ENCODE measurements at places on chromosomes 13 and 19.

DNA sequence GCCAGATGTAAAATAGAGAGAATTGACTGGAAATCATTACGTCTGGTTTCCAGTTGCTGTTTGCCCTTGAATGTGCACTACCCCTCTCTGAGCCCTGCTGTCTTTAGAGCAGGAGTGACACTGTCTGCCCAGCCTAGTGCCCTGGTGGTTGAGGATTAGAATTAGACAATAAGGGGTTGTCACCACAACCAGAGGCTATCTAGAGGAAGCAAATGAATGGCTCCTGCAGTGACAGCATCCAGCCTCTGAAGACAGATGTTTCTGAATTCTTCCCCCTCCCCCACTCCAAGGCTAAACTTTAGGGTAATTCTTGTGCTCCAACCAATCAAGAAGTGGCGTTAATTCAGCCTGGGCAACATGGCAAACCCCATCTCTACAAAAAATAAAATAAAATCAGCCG lies 2.0 kb downstream of the RAB8A start:
- no peak for DNase-seq

DNA sequence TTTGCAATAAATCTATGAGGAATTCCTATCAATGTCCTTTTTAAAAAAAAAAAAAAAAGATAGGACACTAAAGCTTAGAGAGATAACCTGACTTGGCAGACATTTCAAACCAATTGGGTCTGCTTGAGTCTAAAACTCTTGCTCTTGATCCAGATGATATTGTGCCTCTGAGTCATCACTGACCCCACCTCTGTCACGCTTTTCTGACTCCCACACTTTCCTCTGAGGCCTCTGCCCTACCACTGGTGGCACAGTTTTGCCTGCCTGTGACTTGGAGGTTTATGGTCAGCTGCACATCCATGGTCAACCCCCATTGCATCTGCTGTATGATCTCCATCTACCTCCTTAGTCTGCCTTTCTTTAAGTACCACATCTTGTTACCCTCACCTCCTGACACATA lies 328.7 kb downstream of the SPRY2 start:
- no peak for DNase-seq

DNA sequence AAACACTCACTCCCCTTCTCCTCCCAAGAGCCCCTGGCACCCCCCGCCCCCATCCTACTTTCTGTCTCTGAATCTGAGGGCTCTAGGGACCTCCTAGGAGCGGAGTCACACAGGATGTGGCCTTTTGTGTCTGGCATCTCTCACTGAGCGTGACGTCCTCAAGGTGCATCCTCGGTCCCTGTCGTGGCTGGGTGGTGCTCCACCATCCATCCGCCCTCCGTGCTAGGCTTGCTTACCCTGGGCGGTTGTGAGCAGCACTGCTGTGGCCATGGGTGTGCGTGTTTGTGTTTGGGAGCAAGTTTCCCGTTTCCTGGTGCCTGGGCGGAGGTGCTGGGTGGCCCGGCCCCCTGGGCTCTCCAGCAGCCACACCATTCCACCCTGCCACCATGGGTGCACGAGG lies 12.2 kb downstream of the PLEKHJ1 start:
- DNase-seq, result no peak

GRCh38 chr13:32164622-32165268 lies 133.2 kb downstream of the FRY start:
- peak; percentile 35 for DNase-seq

DNA sequence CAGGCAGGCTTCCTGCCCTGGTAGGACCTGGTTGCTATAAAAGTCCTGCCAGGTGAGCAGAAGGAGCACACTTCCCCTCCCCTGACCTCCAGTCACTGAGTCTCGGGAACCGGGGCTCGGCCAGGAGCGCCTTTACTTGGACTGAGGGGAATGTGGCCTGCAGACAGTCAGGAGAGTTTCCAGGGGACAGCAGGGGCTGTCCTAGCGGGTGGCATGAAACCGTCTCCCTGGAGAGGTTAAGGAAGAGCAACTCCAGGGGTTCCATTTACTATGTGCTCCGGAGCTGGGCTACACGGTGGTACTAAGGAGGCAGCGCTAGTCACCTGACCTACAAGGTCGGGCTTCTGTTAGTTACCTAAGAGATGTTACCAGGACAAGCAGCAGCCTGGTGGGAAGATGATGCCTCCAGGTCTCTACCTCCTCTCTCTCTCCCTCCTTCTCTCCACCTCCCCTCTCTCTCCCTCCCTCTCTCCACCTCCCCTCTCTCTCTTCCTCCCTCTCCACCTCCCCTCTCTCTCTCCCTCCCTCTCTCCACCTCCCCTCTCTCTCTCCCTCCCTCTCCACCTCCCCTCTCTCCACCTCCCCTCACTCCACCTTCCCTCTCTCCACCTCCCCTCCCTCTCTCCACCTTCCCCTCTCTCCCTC lies 4.1 kb upstream of the CNOT3 start:
- no peak for DNase-seq

DNA sequence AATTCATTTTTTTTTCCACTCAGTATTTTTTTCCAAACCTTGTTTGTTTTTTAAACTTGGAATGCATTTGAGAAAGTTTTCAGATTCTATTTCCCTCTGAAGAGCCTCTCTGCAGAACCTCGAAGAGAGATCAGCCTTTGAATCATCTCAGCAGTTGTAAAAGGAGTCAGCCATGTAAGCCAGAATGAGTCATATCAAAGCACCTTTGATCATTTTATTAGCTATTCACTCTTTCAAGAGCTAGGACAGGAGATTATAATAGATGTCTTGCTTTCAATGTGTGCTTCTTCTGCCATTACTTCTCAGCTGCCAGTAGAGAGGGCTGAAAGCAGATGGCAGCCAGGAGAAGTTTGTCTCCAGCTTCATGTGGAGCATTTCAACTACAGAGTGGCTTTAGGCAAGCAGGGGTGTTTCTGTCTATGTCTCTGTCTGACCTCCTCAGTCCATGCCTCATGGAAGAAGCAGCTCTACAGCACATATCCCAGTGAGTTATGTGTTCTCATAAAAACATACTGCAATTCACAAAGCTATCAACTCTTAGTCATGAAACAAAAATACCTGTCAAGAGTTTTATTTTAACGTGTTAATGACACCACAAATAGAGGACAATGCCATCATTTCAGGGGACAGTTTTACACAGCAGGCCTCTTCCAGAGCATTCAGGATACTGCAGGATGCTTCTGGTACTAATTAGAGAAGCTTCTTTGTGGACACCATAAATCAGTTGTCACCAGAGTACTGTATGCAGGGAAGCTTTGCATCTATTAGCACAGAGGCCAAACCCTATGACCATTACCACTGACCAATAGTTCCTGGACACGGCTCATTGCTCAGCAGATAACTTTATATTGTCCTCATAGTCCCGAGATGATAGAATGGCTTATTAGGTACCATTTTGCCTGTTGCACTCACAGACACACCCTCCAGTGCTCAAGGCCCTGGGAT lies 94.3 kb downstream of the NHLRC3 start:
- no peak for DNase-seq

- DNase-seq, result no peak
These were observed 15.6 kb upstream of the SPC24 start for GRCh38 chr19:11171144-11171543.

- no peak for DNase-seq
These were observed 27.7 kb upstream of the POU4F1 start for GRCh38 chr13:78631077-78631476.

GRCh38 chr19:8515317-8515716 lies 1.4 kb upstream of the ZNF414 start:
- DNase-seq, result no peak

DNA sequence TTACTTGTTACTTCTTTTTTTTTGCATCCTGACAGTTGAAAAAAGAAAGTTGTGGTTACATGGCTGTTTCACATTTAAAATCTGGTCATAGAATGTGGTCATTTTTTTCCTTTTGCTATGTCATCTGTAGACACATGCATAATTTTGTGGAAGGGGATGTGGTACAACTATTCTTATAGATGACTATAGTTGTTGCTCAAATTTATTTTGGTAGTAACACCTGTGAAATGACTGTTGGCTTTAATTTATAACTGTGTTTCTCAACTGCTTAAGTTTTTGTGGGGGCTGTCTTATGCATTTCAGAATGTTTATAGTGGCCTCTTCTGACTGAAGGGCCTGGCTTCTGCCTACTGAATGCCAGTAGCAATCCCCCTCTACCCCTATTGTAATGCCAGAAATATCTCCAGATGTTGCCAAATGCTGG lies 130.5 kb downstream of the PAN3 start:
- no peak for DNase-seq

GRCh38 chr19:28130066-28130511 lies 1082.9 kb downstream of the UQCRFS1 start:
- DNase-seq, result no peak

- DNase-seq, result no peak
These were observed 132.9 kb downstream of the SLITRK6 start for GRCh38 chr13:85666356-85666755.

- no peak for DNase-seq
These were observed 625 bp downstream of the FBXL12 start for GRCh38 chr19:9818175-9818733.

DNA sequence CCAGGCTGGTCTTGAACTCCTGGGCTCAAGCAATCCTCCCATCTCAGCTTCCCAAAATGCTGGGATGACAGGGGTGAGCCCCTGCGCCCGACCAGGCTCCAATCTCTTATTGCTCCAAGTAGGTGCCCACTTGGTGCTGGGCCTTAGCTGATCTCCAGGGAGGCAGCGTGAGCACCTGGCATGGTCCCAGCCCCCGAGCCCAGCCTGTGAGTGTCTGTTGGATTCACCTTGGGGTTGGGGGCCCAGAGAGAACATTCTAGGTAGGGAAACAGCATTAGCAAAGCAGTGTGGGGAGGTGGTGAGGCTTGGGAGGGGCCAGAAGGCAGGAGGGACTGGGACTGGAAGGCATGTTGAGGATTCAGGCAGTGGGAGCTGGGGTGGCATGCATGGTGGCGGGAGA lies 45.5 kb downstream of the DNM2 start:
- no peak for DNase-seq

- DNase-seq, result peak; percentile 81
These were observed 9.1 kb downstream of the ZNF653 start for GRCh38 chr19:11496391-11497163.

- no peak for DNase-seq
These were observed 49.3 kb downstream of the UFM1 start for GRCh38 chr13:38398711-38399493.

DNA sequence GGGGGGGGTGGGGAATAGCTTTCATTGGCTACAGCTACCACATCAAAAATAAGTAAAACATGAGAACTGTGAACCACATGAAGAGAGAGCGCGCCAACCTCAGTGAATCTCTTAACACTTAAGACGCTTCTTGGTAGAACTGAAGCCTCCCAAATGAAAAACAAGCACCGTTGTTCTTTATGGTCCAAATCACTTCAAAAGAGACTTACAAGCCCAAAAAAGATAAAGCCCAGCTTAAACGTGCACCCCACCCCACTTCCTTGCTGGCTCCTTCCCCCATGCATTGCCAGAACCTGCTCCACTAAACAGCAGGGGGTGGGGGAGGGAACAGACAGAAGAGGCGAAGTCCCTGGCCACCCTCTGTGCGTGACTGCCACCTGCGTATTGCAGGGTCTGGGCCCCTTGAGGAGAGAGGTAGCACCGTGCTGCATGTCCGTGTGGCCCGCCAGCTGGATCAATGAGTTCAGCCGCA lies 479.1 kb downstream of the FOXO1 start:
- DNase-seq, result no peak

DNA sequence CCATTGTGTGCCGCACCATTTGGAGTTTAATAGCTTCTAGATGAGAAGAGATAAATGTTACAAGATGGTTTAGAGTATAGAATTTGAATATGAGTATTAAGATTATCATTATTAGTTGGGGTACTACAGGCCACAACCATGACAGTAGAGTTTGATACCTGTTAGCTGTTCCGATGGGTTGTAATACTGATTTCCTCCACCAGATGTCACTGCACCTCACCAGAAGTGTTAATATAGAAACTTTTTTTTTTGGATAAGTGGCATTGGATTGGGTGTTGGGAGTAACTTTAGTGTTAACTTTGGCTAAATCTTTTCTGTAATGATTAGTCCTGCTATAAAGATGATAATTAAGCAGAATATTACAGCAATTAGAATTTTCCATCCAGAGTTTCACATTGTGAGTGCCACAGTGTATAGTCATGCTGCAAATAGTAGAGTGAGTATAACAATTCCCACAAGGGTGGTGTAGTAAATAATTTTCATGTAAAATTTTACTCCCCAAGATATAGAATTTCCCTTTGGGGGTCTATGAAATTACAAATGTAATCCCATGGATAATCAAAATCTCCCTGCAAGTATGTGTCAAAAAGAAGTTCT lies 56.3 kb downstream of the PSG3 start:
- DNase-seq, result no peak

- no peak for DNase-seq
These were observed 16.3 kb downstream of the FAM187B start for GRCh38 chr19:35212241-35212640.

GRCh38 chr13:70893832-70894231 lies 785.6 kb upstream of the KLHL1 start:
- DNase-seq, result no peak

GRCh38 chr19:38618590-38619360 lies at the start of gene EIF3K:
Gene EIF3K (plus strand): TSS chr19:38619188. CDS start chr19:38619269, 81 bp downstream.
- DNase-seq, result peak; percentile 99

- no peak for DNase-seq
These were observed 100.6 kb upstream of the FRY start for GRCh38 chr13:31930901-31931522.

DNA sequence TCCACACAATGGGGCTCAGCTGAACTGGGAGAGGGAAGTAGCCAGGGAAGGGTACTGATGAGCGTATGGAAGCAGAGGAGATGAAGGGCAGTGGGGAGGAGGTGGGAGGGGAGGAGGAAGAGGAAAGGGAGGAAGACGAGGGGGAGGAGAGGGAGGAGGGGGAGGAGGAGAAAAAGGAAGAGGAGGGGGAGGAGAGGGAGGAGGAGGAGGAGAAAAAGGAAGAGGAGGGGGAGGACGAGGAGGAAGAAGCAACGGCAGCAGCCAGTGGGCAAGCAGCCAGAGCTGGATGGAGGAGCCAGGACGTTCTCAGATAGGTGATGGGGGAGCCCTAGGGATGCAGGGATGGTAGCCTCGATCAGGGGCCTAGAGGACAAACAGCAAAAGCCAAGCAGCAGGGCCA lies 5.6 kb downstream of the CERS4 start:
- DNase-seq, result no peak

DNA sequence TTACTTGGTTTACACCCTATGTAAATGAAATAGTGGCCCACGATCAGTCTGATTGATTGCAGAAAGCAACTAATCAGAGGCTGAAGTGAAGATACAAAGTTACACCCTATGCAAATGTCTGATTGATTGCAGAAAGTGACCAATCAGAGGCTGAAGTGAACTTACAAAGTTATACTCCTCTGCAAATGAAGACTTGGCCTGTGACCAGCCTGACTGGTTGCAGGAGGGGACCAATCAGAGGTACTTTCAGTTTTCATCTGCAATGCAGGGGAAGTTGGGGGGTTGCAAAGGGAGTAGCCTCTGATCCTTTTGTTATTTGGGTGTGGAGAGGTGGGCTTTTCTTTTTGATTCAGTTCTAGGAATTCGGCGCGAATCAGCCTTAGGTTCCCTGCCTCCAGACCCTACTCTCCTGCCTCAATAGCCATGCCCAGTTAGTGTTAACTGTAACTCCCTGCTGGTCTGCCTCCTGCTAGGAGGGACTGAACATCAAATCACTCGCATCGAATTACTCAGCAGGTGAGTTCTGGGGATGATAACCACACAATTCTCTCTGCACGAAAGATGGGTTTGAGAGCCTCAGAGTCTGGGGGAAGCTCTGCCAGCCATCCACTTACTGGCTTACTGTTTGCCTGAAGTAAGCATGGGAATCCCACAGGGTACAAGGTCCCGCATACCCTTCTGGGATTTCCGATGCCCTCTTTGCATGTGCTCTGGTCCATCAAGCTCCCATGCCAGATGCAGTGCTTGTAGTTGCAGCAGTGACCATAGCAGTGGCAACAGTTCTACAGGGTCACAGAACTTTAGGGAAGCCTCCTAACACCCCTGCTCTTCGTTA lies 7.5 kb downstream of the ARL11 start:
- no peak for DNase-seq

All from endothelial cell (in vitro differentiated cells).